Activated naive CD4-positive, alpha-beta T cell treated with anti-CD3 and anti-CD28 coated beads, Interleukin-2, amount 10 ng/mL, durations not matched to agents 7 days and 5 days (primary cell): ENCODE measurements at places on chromosomes 13 and 19.

GRCh38 chr13:59750860-59751259, 412.9 kb downstream of the DIAPH3 start:
- no peak for DNase-seq

GRCh38 chr13:44230071-44230470, 143.6 kb upstream of the SERP2 start:
- DNase-seq = no peak

DNA sequence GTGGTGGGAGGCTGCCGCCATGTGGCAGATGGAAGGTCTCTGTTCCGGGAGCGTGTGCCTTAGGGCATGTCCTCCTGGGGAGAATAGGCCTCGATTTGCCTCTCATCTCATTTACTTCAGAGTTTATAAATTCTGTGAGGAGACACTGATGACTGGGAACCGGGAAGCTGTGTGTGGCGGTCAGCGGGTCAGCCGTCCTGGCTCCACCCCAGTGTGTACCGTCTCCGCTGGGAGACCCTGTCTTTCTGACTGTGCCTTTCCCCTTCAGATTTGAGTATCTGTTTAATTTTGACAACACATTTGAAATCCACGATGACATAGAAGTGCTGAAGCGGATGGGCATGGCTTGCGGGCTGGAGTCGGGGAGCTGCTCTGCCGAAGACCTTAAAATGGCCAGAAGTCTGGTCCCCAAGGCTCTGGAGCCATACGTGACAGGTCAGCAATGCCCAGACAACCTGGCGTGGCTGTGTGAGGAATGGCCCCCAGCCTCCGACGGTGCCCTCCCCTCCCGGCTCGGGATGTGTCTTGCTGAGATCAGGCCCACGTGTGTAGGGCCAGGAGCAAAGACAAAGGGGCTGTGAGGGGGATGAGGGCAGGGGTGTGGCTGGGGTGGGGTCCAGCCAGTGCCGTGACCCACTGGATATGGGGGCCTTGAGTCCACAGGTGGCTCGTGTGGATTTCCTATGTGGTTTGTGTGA, 21.6 kb downstream of the ATP4B start:
- DNase-seq = no peak

DNA sequence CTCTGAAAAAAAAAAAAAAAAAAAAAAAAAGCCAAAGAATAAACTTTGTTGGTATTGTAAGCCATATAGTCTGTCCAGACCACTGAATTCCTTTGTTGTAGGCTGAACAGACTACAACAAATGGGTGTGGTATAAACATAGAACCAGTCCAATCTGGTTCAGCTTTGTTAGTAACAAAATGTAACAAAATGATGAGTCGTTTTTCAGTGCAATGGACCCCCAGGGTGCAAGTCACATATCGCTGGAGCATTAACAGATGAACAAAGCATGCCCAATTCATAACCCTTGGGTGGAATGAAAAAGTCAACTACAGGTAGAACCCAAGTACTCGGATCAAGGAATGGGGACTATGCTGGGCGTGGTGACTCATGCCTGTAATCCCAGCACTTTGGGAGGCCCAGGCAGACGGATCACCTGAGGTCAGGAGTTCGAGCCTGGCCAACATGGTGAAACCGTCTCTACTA, 13.6 kb upstream of the FCHO1 start:
- no peak for DNase-seq

DNA sequence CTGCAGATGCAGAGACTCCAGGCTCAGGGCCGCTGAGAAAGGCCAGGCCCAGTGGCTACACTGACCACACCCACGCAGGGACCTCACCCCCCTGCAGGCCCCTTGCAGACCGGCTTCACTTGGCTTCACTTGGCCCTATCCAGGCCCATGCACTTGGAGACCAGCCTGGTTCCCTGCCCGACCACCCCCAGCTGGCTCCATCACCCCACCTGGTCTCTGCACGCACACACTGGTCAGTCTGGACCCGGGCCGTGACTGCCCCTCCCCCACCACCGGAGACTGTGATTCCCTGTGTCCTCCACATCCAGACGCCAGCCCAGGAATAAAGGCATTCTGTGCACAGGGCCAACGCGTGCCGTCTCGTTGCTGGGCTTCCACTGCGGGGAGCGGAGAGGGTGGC, 4.9 kb upstream of the EBI3 start:
- no peak for DNase-seq

DNA sequence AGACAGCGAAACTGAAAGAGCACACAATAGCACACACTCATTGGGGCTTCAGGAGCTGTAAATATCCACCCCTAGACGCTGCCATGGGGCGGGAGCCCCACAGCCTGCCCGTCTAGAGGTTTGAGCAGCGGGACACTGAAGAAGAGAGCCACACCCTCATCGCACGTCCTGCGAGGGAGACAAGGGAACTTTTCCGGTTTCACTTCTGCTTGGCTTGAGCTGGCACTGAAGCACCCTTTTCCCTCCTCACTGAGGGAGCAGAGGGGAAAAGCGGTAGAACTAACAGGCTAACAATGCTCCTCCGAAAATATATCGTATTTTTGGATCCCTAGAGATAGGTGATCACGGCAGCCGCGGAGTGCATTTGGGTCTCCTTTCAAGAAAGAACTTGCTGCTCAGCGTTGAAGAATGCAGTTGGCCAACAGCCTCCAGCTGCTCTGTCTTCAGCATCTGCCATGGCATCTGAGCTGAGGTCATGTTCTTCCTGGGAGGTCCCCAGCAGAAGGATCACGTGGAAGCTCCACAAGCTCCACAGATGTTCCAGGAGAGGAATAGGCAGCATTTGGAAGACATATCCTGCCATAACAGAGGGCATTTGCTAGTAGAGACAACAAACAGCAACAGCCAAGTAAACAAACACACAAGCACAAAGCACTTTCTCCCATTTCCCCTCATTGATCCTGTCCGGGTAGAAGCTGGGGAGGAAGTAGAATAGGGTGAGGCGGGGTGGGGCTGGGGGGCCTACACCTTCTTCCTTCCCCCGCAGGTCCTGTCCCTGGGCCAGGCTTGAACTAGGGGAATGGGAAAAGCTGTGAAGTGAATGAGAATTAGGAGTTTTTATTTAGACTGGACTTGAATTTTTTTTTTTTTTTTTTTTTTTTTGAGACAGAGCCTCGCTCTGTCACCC, 44.8 kb upstream of the ALOX5AP start:
- DNase-seq = peak; percentile 52

DNA sequence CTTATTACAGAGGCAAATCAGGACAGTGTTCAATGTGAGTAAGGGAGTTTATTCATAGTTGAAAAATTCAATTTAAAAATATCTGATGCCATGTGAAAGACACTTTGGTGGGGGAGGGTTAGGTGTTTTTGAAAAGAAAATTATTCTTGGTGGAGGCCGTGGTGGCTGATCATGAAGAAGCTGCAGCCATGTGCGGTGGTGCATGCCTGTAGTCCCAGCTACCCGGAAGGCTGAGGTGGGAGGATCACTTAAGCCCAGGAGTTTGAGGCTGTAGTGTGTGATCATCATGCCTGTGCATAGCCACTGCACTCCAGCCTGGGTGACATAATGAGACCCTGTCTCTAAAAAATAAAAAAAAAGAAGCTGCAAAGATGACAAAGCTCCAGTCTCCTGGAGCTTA, 28.6 kb downstream of the WDFY2 start:
- DNase-seq = no peak

DNA sequence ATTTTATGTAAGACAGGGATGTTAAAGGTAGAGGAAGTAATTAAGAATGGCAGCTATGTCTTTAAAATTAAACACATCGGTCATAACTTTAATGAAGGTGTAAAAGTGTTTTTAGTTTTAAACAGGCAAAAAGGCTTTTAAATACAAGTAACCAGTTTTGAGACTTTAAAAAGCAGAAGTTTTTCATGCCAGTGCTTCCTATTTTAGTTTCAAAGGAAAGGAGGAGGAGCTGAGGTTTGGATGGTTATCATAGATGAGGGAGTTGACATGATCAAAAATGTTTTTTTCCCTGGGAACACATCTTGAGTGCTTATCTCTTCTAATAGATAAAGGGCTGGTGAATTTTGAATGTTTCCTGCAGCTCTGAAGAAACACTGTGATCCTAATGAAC, 42.9 kb downstream of the LRCH1 start:
- DNase-seq = no peak

DNA sequence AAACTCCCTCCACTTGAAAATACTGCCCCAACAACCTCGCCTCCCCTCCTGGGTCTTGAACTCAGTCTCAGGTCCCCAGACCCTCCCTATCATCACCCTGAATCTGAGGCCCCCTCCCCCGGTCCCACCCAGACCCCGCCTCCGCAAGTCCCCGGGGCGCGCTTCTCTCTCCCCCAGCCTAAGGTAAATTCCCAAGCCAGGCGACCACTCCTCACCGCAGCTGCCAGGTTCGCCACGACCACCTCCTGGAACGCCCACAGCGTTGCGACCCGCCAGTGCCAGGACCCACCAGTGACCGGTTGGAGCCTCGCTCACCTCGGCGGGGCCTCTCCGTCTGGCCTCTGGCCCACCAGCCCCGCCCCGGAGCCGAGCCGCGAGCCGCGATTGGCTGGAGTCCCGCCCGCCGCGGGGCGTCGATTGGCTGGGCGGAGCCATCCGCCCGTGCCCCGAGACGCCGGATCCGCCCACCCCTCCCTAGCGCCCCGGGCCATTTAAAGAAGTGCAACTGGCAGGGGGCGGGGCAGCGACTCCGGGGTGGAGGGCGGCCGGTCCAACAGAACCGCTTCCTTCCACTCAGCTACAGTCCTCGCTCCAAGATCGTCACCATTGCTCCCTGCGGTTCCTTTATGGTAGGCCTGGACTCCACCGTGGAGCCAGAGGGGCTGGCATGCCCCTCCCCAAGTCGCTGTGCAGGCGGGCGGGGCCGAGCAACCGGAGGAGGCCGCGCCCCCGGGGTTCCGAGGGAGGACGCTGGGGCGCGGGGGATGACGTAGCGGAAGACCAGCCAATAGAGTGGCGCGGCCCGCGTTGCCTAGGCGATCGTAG, at the start of gene SERTAD3:
Gene SERTAD3 (minus strand): TSS at position 336 of the 825 bp plus-strand sequence. CDS start 2,255 bp downstream, outside the sequence.
- peak; percentile 97 for DNase-seq

- peak; percentile 58 for DNase-seq
Measured at GRCh38 chr13:40433577-40433976, 232.9 kb downstream of the FOXO1 start.

DNA sequence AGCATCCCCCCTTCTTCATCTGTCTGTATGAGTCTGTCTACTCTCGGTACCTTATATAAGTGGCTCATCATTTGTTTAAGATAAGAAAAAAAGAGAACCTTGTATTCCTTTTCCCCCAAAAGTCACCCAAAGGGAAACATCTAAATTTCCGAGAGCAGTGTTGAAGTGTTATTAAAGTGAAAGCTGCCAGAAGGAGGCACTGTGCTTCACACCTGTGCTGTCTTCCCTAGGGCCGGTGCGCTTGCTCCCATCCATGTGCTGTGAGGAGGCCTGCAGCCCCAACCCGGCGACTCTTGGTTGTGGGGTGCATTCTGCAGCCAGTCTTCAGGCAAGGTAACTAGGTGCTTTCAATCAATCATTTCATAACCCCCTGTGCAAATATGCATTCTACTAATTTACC, 97.5 kb downstream of the TNFRSF19 start:
- DNase-seq = no peak

DNA sequence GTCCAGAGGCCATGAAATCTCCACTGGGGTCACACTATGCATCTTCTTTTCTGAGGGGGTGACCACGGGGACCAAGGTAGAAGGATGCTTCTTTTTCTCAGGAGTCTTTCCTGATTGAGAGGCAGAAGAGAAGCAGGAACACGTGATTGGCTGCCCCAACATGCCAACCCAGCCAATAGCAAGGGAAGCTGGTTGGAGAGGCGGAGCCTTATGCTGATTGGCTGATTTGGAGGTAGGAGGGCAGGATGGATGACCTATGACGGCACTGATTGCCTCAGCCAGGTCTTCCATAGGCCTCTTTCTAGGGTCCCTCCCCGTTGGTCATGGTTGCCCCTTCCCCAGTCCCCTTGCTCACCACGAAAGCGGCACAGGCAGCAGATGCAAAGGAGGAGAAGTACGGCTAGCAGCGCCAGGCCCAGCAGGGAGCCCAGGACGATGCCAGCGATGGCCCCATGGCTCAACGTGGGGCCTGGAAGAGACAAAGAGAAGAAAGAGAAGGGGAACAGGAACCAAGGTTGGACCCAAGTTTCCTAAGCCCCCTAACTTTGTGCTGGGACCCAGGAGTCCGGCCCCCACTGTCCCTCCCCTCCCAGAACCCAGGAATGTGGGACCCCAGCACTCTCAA, 8.0 kb downstream of the VSIG10L start:
- DNase-seq = no peak

DNA sequence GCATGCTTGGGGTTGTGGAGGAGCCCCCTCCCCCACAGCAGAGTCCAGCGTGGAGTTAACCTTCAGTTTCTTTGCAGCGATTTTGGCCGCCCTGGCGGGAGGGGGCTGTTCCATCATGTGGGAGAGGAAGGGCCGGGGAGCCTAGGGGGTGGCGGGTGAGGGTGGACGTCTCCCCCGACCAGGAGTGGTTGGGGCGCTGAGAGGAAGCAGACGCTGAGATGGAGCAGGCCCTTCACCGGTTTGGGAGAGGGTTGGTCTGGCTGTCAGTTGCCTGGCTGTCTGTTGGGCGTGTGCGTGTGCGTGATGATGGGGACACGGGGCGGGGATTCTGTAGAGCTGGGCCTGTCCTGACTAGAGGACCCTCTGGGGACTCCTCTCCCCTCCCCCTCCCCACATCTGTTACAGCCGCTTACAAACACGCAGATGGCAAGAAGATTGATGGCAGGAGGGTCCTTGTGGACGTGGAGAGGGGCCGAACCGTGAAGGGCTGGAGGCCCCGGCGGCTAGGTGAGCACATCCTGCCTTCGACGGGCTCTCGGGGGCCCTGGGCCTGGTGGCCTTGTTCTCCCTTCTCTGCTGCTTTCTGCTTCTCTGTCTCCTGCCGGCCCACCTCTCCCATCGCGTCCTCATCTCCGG, 9.8 kb upstream of the LIN7B start:
- DNase-seq = no peak

- no peak for DNase-seq
Measured at GRCh38 chr19:32199501-32200040, 145.8 kb upstream of the ZNF507 start.

DNA sequence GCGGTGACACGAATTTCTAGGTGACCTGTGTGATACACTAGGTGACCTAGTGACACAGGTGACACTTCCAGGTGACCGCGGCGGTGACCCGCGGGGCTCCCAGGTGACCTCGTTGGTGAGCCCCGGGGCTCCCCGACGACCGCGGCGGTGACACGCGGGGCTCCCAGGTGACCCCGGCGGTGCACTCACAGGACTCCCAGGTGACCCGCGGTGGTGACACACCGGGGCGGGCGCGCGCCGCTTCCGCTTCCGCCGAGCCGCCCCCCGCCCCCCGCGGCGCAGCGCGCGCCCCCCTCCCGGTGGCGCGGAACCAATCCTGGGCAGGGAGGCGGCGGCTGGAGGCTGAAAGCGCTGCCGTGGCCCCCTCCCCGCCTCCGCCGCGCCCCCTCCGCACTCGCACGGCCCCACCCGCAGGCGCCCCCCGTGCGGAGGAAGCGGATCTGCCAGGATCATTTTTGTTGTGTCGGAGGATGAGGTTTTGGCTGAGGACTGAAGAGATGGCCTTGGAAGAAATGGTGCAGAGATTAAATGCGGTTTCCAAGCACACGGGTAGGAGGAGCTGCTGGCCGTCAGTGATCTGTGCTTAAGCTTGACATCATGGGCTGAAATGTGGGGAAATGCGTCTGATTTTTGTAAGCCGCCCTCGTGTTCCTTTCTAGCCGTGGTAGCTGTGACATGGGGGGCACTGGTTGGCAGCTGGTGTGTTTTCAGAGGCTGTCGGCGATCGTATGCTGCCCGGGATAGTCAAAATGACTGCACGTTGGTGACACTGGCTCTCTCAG, at the start of gene MCF2L:
Gene MCF2L (plus strand): TSS at position 305 of the 782 bp plus-strand sequence. CDS start 166 bp downstream, at position 471.
- peak; percentile 75 for DNase-seq

- no peak for DNase-seq
Measured at GRCh38 chr13:37984357-37984756, 114.8 kb upstream of the TRPC4 start.
